ENCODE measurements at places on chromosomes 7 and 10.

GRCh38 chr7:120344276-120344675 lies 71.3 kb downstream of the KCND2 start:
- no peak for DNase-seq

DNA sequence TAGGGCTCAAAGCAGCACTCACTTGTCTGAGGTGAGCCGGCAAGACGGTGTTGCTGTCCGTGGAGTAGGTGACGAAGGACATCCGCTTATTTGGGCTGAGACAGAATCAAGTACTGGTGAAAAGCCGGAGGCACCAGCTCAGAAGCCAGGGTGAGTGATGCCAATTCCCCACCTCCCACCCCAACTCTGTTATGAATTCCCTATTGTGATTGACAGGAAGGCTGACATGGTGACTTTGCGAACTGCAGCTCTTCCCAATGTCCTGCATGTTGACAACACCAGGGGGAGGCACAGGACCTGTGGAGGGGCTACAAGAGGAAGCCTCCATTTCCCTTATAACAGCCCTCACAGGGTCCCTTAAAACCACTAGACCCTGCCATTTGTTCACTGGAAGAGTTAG lies 52.3 kb upstream of the MSMB start:
- no peak for DNase-seq

DNA sequence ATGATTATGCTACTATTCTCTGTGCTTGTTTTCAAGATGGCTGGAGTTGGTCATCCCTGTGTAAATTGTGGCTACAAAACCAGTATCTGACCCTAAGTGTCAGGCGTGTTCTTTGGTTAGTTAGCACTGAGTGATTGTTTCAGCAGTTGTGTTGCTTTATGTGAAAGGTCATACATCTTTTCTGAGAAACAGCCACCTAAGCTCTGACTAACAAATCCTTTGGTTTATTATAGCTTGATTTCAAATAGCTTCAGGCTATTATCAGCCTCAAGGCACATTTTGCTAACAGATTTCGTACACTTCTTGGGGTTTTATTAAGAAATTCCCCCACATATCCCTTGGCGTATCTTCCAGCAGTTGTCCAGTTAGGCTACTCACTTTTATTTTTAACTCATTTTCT lies 4.8 kb upstream of the ADRB1 start:
- DNase-seq, result no peak

DNA sequence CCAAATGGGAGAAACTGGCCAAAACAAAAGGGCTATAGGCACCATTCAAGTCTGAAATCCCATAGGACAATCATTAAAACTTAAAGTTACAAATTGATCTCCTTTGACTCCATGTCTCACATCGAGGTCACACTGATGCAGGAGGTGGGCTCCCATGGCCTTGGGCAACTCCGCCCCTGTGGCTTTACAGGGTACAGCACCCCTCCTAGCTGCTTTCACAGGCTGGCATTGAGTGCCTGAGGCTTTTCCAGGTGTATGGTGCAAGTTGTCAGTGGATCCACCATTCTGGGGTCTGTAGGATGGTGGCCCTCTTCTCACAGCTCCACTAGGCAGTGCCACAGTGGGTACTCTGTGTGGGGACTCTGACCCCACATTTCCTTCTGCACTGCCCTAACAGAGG lies 662.1 kb downstream of the XPNPEP1 start:
- DNase-seq, result no peak

- no peak for DNase-seq
Observed at GRCh38 chr10:48598243-48598935, 6.5 kb downstream of the ARHGAP22 start.

- DNase-seq, result no peak
Observed at GRCh38 chr10:91487911-91488582, 77.9 kb downstream of the HECTD2 start.

DNA sequence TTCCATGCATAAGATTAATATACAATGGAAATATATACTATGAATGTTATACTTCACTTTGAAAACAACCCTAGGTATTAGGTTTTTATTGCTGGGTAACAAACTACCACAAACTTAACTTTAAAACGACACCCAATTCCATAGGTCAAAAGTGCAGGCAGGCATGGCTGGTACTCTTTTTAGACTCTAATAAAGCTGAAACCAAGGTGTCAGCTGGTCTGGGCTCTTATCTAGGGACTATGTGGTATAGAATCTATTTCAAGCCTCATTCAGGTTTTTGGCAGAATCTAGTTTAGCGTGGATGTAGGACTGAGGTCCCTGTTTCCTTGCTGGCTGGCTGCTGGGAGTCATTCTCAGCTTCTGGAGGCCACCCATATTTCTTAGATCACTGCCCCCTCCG lies 65.0 kb upstream of the TMEM168 start:
- DNase-seq, result no peak

GRCh38 chr7:26419198-26419597 lies 127.5 kb downstream of the SNX10 start:
- DNase-seq, result no peak

DNA sequence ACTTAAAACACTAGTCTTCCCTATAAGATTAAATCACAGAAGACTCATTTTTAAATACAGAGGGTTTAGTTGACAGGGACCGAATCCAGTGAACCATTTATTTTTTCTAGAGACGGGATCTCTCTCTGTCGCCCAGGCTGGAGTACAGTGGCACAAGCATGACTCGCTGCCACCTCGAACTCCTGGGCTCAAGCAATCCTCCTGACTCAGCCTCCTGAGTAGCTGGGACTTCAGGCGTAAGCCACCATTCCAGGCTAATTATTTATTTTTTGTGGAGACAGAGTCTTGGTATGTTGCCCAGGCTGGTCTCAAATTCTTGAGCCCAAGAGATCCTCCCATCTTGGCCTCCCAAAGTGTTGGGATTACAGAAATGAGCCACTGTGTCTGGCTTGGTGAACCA lies 20.9 kb upstream of the LYZL1 start:
- DNase-seq, result no peak

GRCh38 chr10:131818510-131819234 lies 82.1 kb upstream of the PPP2R2D start:
- no peak for DNase-seq

- no peak for DNase-seq
Observed at GRCh38 chr7:129315960-129316359, 91.1 kb downstream of the AHCYL2 start.

- DNase-seq, result no peak
Observed at GRCh38 chr10:98308669-98309365, 40.8 kb upstream of the LOXL4 start.

- no peak for DNase-seq
Observed at GRCh38 chr10:112755446-112756234, 194.4 kb upstream of the TCF7L2 start.

- no peak for DNase-seq
Observed at GRCh38 chr7:114527589-114527988, 113.0 kb downstream of the FOXP2 start.

DNA sequence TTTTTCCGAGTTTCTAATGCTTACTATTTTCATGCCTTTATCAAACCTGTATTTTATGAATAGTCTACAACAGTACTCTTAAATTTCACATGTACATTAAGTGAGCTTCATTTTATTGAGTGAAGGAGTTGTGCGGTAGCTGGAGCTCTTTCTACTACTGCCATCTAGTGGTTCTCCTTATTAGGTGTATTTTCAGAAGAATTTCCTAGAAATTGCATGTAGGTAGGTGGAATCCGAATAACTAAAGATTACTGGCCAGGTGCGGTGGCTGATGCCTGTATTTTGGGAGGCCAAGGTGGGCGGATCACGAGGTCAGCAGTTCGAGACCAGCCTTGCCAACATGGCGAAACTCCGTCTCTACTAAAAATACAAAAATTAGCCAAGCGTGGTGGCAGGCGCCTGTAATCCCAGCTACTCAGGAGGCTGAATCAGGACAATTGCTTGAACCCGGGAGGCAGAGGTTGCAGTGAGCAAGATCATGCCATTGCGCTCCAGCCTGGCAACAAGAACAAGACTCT lies 38.3 kb downstream of the LRRC72 start:
- DNase-seq, result no peak

DNA sequence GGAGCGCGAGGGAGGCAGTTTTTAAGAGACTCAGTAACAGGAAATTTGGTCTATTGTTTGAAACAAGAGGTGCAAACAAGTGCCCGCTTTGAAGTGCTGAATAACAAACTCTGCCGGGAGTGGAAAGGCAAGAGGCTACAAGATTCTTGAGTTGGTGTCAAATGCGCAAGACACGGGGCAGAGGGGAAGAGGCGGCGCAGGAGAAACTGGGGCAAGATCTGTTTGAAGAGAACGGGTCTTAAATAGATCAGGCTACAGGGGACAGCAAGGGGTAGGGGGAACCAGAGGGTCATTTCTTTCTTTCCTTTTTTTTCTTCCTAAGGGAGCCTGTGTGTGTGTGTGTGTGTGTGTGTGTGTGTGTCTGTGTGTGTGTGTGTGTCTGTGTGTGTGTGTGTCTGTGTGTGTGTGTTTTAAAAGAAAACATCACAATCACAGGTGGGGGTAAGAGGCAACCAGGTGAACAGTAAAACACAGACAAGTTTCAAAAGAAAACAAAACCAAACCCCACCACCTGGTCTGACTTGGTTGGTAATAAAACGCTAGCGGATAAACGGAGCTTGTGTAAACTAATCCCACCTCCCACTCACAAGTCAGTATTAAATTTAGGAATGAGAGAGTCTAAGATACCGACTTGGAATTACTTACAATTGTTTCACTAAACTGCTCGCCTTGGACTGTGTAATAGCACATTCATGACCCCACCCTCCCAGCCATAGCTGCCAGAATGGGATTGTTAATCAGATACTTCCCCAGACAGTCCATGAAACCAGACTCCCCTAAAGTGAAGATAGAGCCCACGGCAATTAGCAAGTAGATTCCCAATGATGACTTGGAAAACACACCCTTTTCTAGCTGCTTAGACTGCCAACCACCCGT lies 13.1 kb upstream of the CUX1 start:
- DNase-seq, result no peak

- DNase-seq, result no peak
Observed at GRCh38 chr7:7177044-7177517, 5.3 kb upstream of the C1GALT1 start.

- no peak for DNase-seq
Observed at GRCh38 chr10:107616463-107617410, 452.2 kb upstream of the SORCS1 start.

- no peak for DNase-seq
Observed at GRCh38 chr7:28722684-28723083, 235.4 kb downstream of the TRIL start.

DNA sequence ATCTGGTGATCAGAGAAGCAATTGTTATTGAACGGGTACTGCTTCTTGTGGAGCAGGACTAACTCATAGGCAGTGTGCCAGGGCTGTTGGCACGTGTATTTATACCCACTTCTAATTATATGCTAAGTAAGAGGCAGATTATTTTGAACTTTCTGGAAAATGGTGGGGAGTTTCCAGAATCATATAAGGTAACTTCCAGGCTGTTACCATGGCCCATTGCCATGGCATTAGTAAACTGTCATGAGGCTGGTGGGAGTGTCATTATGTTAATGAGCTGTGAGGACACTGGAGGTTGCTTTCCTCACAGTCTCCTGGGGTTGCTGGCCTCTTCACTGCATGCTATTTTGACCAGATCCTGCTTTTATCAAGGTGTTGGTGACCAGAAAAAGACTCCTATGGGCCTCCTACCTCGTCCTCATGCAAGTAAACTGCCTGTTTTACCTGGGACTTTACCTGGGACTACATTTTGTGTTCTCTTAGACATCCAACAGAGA lies 122.6 kb downstream of the KCND2 start:
- DNase-seq, result no peak

GRCh38 chr10:16779384-16779915 lies 37.8 kb downstream of the RSU1 start:
- no peak for DNase-seq

DNA sequence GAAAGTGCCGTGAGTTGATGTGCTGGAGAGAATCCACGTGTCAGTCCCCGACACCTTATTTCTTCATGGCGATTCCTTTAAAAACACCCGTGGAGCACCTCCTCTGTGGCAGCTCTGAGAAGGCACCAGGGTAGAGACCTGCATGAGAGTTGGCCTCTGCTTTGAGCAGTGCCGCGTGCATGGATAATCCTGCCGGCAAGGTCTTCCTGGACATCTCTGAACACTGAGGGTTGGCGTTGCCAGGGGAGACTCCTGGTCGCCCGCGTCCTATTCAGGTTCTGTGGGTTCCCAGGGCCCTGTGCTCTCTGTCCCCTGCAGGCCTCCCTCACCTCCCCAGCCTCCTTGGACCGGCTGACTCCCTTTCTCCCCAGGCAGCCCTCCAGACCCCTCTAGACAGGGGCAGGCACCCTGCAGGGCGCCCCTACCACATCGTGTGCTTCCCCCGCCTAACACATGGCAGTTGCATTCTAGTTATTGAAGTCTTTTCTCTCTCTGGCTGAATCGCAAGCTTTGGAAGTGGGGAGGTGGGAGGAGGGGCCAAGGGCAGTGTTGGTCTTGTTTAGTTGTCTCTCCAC lies 95.6 kb downstream of the MKI67 start:
- DNase-seq, result no peak

- no peak for DNase-seq
Observed at GRCh38 chr7:52340067-52340466, 695.4 kb upstream of the POM121L12 start.

- DNase-seq, result no peak
Observed at GRCh38 chr10:19096501-19097073, 48.0 kb downstream of the MALRD1 start.

DNA sequence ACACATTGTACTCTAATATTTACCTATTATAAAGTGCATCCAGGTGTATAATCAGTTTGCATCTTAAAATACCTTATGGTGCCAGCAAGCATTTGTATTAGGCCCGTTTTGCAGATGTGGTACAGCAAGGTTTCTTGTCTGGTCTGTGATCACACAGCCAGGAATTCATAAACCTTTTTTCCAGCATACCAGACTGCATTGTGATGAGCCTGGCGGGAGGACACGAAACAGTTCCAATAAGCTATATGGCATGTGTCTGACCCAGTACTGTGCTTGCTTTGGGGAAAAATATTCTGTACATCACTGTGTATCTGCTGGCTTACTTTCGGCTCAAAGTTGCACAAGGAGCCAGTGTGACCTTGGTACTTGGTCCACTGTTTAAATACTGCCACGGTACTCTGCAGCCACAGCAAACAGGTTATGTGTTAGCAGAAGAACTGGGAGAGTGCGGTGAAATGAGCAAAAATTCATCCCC lies 36.3 kb downstream of the CHN2 start:
- no peak for DNase-seq

DNA sequence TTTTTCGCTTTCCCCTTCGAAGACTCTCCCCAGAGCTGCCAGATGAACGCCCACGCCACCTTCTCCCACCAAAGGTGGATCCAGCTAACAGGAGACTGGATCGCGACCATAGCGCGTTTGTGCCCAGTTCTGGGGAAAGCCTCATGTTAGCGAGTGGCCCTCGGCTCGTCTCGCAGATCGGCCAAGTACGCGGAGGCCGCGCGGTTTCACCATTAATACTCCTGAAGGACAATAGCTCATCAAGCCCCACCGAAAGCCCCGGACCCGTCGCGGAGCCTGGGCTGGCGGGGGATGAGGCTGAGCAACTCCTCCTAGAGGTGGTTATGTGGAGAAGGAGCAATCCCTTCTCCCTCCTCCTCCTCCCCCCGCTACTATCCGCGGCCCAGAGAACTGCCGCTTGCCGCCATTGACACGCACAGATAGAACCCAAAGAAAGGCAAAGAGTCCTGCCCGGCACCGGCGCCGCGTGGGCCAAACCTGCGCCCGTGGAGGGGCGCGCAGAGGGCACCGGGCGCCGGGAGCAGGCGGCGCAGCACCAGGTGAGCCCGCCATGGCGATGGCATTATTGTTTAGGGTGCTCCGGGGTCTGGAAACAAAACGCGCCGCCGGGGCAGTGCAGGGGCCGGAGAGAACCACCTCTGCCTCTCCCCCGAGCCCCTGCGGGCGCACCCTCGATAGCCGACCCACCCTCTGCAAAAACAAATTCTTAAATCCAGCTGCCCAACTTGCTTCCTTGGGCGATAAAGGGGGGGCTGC lies at the start of gene MACROH2A2:
Gene MACROH2A2, plus strand, starts transcription at position 385 of the 756 bp plus-strand sequence. CDS start 22,813 bp downstream, outside the sequence.
- no peak for DNase-seq

Data from NK-92 treated with Interleukin-12 subunit alpha and Interleukin-12 subunit beta, amount 100 ng/mL, for 24 hours (cell line).